ENCODE measurements at places on chromosomes 16 and 17.

- no peak for DNase-seq
Measured at GRCh38 chr16:24943471-24943870, 71.7 kb downstream of the ARHGAP17 start.

GRCh38 chr16:61887903-61888302 is 148.3 kb downstream of the CDH8 start:
- DNase-seq: no peak

GRCh38 chr16:54750249-54750648 is 180.4 kb upstream of the IRX5 start:
- DNase-seq: no peak

DNA sequence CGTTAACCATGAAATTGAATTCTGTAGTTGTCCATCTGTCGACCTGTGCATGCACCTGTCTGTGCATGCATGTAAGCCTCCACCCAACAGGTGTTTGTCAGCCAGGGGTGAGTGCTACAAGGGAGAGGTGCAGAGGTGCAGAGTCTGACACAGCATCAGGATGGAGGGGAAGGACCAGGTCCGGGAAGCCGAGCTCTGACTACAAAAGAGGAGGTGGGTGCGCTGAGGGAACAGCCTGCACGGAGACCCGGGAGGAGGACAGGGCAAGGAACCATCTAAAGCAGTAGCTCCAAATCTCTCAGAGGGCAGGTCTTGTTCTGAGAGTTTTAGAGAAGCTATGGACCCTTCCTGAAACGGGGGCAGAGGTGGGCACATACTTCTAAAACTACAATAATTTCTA is 54.1 kb downstream of the B9D1 start:
- no peak for DNase-seq

GRCh38 chr16:82756283-82756599 is 129.5 kb downstream of the CDH13 start:
- DNase-seq: no peak

DNA sequence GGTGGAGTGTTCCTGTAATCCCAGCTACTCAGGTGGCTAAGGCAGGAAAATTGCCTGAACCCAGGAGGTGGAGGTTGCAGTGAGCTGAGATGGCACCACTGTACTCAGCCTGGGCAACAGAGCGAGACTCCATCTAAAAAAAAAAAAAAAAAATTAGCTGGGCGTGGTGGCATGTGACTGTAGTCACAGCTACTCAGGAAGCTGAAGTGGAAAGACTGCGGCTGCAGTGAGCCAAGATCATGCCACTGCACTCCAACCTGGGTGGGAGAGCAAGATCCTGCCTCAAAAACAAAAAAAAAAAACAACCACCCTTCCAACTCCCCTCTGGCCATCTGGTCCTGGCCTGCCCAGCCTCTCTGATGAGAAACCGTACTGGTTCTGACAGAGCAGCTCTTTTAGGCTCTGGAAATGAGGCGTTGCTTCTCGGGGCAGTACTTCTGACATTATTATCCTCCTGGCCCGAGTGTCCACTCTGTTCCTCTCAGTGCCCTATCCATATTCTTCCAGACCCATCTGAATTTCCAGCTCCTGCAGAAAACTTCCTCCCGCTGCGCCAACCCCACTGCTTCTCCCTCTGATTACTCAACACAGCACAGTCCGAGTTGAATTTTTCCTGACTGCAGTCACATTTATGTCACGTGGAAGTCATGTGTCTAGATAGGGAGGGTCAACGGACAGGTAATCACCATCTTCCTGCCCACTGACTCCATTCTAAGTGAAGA is 13.3 kb downstream of the GGA2 start:
- DNase-seq: no peak

GRCh38 chr17:82019690-82020571 is 2.7 kb downstream of the CENPX start:
- peak; percentile 73 for DNase-seq

- no peak for DNase-seq
Measured at GRCh38 chr16:50692999-50693781, at the start of gene NOD2. Gene NOD2 (plus strand): TSS chr16:50693606. CDS start chr16:50699496, 5,890 bp downstream.

- DNase-seq: no peak
Measured at GRCh38 chr16:13155780-13156179, 254.4 kb downstream of the SHISA9 start.

DNA sequence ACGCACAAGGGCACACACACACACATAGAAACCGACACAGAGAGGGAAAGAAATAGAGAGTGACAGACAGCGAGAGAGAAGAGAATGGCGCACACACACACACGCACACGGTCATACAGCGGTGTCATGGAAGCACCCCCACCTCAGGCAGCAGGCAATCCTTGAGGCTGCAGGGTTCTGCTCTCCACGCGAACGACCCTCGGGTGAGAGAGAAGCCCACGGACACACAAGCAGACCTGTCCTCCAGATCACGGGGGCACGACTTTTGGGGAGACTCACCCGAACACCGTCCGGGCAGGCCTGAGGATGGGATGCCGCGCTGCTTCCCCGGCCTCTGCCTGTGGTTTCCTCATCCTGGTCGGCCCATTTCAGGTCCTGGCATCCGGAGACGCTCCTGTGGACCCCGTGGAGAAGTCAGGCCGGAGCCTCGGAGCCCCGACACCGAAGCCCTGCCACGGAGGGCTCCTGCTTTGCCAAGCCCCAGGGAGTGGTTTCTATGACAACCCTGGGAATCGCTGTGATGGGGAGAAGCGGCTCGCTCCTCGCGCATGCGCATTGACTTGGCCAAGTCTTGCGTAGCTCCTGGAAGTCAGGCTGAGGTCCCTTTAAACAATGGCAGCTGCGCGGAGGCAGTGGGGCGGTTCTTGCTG is 118.2 kb upstream of the KCNJ18 start:
- peak; percentile 54 for DNase-seq

- DNase-seq: no peak
Measured at GRCh38 chr17:37592291-37592690, 16.9 kb downstream of the SYNRG start.

- no peak for DNase-seq
Measured at GRCh38 chr17:76154292-76154691, 13.2 kb upstream of the FOXJ1 start.

DNA sequence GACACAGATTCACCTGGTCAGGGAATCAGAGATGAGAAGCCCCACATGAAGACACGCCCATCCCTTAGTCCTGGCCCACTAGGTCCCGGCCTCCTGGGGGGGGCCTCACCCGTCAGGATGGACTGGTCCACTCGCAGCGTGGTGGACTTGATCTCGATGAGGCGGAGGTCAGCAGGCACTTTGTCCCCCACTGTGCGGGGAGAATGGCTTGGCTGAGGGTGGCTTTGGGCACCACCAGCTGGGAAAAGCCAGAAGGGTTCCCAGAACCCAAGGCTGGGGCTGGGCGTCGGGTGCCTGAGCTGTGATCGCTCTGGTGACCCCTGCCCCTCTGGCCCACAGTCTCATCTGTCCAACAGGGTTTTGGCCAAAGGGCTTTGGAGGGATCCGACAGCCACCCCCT is 13.7 kb downstream of the ATP2A3 start:
- DNase-seq: no peak

GRCh38 chr17:72822358-72823023 is 270.0 kb downstream of the SLC39A11 start:
- no peak for DNase-seq

GRCh38 chr16:82605863-82606620 is 20.7 kb upstream of the CDH13 start:
- DNase-seq: no peak

- DNase-seq: no peak
Measured at GRCh38 chr16:81610144-81610842, 165.7 kb downstream of the CMIP start.

DNA sequence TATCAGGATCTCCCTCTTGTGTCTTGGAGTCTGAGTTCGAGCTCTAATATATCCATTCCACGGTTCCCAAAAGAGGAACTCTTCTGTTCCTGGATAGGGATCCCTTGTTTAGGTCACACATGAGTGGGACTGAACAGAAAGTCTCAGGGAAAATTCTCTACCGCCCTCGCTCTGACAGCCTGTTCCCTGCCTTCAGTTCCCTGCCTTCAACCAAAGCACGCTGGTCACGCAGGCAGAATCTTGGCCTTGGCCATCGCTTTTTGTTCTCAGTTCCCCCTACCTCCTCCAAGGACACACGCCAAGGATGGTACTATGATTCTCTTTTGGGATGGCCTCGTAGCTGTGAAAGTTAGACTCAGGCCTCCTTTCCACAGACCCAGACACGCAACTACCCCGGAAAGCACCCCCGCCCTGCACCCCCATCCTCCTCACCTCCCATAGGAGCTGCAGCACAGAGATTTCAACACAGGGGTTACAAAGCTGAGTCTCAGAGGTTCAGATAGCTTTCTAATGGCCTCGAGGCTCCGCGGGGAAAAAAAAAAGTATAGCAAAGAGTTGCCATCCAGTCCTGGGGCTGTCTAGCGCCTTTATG is 1.5 kb upstream of the SHISA6 start:
- DNase-seq: no peak

- peak; percentile 38 for DNase-seq
Measured at GRCh38 chr16:11797957-11798299, 870 bp upstream of the ZC3H7A start.

DNA sequence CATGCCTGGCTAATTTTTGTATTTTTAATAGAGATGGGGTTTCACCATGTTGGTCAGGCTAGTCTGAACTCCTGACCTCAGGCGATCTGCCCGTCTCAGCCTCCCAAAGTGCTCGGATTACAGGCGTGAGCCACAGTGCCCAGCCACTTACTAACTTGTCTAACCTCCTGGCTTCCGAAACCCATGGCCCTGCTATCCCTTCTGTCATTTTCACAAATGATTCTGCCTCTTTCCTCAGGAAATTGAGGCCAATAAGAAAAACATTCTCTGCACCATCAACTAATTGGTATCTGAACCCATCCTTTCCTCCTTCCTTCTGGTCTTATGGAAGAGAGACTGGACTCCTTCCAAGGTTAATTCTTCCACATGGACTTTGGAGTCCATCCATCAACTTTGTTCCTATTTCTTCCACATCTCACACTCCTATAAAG is 27.9 kb upstream of the TNRC6A start:
- DNase-seq: no peak

DNA sequence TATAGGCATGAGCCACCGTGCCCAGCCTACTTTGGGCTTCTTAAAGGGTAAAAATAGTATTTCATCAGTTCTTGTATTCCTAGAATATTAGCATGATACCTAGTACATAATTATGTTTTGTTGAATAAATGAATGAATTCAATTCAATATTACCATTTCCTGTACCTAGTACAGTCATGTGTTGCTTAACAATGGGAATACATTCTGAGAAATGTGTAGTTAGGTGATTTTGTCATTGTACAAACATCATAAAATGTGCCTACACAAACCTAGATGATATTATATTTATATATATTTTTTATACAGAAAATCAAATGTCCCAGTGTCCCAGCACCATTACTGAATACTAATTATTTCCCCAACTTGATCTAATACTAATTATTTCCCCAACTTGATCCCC is 85.6 kb upstream of the HAS3 start:
- DNase-seq: no peak

DNA sequence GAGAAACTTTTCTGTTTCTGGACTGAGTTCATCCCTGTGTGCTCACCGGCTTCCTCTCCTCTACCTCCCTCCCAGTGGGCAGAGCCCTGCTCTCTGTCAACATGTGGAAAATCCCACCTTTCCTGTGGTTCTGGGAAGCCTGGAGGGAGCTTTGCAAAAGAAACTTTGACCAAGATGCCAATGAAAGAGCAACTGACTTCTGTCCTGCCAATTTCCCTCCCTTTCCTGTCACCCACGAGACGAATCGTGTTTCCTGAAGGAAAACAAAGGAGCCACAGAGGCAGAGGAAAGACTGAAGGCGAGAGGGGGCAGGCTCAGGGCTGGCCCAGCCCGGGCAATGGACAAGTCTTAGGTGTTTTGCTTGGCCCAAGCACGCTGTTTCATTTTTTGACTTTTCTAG is 82.8 kb downstream of the PLCG2 start:
- no peak for DNase-seq

GRCh38 chr16:57284952-57285363 is 486 bp upstream of the PLLP start:
- no peak for DNase-seq

DNA sequence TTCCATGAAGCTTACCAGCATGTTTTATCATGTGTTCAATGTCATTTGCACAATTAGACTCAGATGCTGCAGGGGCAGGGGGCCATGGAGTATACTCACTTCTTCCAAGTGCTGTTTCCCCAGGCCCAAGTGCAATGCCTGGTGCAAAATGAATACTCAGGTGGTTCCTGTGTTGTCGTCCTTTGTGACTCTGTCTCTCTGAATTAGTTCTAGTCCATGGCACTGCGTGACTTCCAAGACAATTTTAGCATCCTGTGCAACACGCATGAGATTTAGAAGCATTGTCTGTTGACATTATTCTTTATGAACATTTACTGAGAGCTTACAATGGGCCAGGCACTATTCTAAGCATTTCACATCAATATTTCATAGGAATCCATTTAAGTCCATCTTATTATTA is 769.7 kb upstream of the RBFOX1 start:
- DNase-seq: no peak

- no peak for DNase-seq
Measured at GRCh38 chr16:7363422-7364417, 31.1 kb downstream of the RBFOX1 start.

DNA sequence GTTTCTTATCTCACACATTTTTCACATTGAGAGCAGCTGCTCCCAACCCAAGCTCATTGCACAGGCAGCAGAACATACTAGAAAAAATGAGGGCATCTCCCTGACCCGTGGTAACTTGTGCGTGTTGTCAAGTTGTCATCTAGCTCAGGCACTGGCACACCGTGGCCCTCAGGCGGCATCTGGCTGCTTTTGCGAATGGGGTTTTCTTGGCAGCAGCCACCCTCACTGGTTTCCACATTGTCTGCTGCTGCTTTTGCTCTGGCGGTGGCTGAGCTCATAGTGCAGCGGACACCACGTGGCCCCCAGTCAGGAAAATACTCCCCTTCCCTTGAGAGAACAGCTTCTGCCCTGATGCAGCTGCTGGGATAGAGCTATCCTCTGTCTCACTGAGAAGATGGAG is 9.4 kb upstream of the TEDC2 start:
- DNase-seq: no peak

DNA sequence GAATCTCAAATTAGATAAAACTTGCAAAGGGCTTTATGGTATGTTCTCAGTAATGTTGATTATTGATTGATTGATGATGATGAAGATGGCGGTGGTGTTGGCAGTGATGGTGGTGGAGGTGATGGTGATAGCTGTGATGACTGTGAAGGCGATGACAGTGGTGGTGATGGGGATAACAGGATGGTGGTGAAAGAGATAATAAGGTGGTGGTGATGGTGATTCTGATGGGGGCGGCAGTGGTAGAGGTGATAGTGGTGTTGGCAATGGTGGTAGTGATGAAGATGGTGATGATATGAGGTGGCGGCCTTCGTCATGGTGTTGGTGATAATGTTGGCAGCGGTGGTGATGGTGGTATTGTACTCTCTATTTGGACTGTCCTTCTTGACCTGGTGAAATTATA is 238.3 kb downstream of the XYLT1 start:
- DNase-seq: no peak
